ENCODE measurements at places on chromosomes 2 and 18.

DNA sequence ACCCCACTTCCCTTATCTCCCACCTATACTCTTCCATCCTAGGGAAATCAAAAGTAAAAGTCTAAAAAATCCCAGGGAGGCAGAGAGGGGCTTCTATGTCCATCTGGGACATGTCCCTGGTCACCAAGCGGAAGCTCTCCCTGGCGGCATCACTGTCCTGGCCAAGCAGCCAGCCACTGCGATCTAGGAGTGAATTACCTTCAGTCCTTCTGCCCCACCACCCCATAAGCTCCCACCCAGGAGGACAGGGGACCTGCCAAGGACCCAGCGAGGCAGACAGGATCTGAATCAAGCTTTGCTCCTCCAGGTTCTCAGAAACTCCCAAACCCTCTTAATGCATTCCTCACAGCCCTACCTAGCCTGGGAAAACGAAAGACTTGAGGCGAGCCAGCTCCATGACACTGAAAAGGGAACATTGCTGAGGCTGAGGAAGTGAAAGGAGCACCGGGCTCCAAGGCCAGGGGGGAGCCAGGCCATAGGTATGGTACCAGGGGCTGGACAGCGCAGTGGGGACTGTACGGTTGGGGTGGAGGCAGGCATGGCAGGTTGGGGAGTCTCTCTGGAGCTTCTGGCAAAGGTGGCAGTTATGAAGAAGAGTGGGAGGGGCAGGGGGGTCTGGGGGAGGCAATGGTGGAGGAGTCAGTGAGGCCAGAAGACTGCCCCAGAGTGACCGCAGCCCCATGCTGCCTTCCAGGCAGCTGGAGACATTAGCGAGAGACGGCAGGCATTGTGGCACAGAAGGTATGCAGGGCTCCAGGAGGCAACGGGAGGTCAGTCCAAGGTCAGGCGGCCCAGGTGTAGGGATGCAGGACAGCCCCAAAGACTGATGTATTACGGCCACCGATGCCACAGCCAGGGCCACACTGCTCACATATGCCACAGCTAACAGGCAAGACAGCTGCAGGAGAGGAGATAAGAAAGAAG is 2.7 kb upstream of the SLC23A3 start:
- DNase-seq: no peak

DNA sequence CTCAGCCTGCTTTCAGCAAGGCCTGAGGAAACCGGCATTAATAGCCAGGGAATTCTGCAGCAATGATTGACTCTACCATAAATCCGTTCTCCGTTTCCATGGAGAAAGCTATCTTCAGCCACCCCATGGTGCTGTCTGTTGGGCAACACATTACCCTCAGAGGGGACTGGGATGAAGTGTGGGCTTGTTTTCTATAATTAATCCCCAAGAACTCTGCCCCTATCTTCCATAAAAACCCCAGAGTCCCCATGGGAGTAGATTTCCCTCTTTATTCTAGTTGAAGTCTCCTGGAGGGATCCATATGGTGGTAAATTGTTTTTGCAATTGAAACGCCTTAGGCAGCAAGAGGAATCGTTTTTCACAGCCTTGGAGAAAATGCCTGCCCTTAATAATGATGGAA is 9.2 kb downstream of the G6PC2 start:
- DNase-seq: no peak

DNA sequence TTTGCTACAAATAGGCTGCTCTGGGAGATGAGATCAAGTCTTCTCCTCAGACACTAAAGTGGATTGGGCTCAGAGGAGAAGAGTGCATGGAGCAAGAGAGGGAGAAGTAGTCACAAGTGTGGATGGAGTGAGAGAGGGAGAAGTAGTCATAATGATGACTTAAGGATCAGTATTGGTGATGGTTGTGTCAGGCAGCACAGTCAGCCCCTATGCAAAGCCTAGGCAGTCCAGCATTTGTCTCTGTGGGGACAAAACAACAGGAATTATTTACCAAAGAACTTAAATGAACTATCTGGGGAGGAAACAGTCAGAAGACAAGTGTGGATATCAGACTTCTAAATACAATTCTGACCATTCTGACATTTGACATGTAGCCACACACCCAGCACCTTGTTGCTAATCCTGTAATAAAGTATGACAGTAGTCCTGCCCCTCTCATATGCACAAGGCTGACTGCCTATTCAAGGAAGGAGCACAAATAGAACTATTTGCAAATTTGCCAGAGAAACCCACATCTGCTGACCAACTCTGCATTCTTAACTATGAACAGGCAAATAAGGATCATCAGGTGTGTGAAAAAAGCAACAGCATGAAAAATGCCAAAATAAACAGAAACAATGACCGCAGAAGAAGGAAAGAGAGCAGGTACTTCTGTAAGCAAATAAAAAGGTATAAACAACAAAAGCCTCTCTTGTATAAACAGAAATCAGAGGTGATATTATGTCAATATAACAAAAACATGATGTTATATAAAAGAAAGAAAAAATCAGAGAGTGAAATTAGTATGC is 1597.9 kb upstream of the ACVR2A start:
- no peak for DNase-seq

DNA sequence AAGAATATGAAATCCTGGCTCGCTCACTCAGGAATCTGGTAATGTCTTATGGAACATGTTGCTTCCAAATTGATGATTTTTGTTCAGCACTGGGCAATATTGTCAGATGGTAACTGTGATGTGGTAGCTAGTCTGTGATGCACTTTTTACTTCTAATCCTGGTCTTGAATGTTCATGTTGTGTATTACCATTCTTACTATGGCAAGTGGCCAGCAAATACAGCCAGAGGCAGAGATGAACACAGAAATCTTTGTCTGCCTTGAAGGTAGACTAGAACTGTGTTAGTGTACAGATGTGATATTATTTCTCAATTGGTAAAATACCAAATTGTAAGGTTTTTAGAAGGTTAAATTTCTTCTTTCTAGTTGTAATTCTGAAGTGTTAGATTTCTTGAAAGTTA is 83.3 kb downstream of the UBE2E3 start:
- no peak for DNase-seq

GRCh38 chr2:203654826-203655225 is 51.6 kb upstream of the CD28 start:
- DNase-seq: no peak

DNA sequence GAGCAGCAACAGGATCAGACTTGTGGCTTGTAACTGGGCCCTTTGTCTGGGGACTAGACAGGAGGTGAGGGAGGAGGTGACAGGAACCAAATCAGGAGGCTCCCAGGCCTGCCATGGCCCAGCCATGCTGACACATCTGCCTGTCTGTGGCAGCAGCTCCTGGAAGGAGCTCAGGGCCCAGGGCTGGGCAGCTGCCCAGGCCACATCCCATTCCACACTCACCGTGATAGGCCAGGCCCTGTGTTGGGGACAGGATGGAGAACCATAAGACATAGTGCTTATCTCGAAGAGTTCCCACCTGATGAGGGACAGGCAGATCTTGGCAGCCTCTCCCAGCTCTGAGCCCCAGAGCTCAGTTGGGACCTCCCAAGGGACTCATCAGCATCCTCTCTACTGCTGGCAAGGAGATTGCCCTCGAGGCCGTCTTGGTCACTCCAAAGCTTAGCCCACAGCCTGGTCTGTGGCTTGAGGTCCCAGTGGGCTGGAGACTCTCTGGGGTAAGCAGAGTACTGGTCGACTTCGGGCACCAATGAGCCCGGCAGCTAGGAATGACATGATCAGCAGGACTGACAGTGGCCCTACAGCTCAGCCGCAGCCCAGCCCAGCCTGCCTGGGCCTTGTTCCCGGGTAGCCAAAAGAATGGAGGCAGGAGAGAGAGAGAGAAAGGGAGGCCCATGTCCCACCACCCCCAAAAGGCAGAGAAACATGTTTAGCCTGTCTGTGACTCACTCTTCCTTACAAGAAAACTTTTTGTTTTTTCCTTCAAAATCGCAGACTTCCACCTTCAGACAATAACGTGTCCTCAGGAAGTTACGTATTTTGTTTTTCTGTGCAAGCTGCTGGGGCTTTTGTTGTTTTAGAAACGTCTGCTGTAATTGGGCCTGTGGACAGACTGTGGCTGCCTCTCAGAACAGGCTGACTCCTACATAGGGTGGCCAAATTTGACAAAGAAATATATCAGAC is 82.1 kb downstream of the HS1BP3 start:
- no peak for DNase-seq

- no peak for DNase-seq
Observed at GRCh38 chr18:66971960-66972359, 368.1 kb upstream of the CDH19 start.

GRCh38 chr2:113854970-113855740 is 34.7 kb upstream of the ACTR3 start:
- DNase-seq: no peak

GRCh38 chr2:24515335-24515734 is 24.3 kb downstream of the NCOA1 start:
- no peak for DNase-seq

DNA sequence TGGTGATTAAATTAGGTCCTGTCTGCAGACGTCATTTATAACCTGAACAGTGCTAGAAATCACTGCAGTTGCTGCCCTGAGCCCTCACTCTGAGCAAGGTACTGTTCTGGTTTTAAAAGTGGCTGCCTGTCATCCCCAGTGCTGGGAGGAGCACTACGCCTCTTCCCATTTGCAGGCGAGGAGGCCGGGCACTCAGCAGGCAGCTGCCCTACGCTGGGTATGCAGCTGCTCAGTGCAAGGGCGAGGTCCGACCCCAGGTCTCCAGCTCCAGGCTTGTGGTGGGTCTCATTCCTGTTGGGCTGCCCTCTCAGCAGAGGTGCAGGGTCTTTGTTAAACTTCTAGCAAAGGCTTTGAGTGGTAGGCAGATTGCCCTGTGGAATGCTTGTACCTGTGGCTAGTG is 15.7 kb downstream of the CNDP2 start:
- no peak for DNase-seq

- no peak for DNase-seq
Observed at GRCh38 chr2:6423944-6424343, 441.8 kb downstream of the CMPK2 start.

- DNase-seq: no peak
Observed at GRCh38 chr2:133062931-133063665, 393.1 kb upstream of the LYPD1 start.

DNA sequence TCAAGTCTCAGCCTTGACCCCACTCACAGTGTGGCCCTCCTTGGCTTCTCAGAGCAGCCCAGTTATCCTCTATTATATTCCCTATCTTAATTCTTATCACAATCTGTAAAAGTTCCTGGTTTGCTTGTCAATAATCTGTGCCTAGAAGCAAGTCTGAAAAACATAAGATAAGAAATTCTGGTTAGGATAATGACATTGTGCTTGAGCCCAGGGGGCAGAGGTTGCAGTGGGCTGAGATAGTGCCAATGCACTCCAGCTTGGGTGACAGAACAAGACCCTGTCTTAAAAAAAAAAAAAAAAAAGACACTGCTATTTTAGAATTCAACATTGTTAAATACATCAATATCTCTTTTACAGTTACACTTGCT is 63.9 kb downstream of the TMEM131 start:
- no peak for DNase-seq

- no peak for DNase-seq
Observed at GRCh38 chr2:128782411-128783192, 463.9 kb upstream of the HS6ST1 start.

GRCh38 chr2:235599596-235600338 is 105.9 kb downstream of the AGAP1 start:
- no peak for DNase-seq

DNA sequence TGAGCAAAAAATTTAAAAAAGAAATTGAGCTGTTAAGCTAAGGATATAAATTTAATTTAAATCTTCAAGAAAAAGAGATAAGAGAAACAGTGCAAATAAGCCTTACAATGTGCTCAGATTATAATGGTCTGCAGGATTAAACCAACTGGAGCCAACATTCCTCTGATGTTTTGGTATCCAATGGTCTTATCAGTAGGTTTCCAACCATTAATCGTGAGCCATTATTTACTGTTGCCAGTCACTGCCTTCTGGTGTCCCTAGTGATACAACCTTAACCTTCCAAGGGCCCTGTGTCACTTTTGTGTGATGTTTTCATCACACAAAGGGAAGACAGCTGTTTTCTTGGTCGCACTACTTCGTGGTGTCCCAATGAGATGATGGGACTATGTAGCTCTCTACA is 134.5 kb upstream of the CTAGE1 start:
- DNase-seq: no peak

DNA sequence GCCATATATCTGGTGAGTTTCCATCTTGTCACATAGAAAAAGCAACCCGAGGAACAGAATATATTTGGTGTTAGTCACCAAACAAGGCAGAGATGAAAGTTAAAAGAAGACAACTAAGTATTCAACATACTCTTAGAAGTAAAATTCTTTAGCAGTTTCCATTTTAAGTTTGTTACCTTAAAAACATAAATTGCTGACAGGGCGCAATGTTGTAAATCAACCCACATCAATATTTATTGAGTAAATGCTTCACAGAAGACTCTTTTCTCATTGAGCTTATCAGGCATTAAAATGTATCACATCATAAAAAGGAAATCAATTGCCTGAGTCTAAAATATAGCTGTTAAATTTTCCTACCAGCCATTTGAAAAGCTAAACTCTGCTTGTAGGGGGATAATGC is 603.0 kb downstream of the FBXO15 start:
- DNase-seq: no peak

- no peak for DNase-seq
Observed at GRCh38 chr2:145760781-145761649, 1241.1 kb upstream of the ZEB2 start.

DNA sequence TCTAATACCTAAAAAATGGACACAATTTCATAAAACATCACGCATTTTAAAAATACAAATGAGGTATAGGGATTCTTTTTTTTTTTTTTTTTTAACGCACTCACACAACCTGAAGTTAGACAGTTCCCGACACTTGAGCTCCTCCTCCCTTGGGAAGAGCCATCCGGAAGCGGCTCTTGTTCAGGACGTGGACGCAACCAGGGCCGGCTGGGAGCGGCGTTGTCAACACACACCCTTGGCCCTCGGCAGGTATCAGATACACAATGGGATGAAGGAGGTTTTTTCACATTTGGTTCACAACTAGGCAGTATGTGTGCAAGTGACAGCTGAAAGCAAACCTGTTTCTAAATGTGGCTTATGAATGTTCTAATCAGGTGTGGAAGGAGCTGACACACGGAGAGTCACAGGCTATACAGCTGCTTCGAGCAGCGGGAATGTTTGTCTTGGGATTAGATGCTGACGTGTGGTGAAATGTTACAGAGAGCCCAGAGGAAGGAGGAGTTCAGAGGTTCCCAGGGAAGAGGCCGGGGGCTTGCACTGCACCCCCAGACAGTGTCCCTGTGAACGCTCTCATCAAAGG is 111.1 kb downstream of the PXDN start:
- DNase-seq: no peak

DNA sequence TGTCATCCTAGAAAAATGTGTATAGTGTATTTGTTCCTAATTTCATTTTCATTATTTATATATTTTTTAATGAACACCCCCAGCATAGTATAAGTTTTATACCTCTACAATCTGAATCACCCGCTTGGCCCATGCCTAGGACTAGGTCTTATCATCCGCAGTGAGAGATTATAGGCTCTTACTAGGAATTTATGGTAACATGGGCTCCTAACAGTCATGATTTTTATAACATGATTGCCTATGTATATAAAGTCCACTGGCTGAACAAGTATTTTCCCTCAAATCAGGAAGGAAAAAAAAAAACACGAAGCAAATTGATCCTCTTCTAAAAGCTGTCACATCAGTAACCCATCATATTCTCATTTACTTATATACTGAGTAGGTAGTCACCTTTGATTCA is 666.1 kb upstream of the NRXN1 start:
- DNase-seq: no peak

GRCh38 chr2:190506666-190507065 is 27.9 kb downstream of the NEMP2 start:
- no peak for DNase-seq

- no peak for DNase-seq
Observed at GRCh38 chr18:79588636-79589481, 90.7 kb upstream of the CTDP1 start.
